Activated effector memory CD4-positive, alpha-beta T cell treated with Interleukin-2 at 50 U/mL for 16 hours (primary cell): ENCODE measurements at places on chromosomes 16 and 17.

- no peak for DNase-seq
Measured at GRCh38 chr16:28064706-28065249, 1.3 kb upstream of the GSG1L start.

GRCh38 chr17:61240851-61241468 is 158.7 kb upstream of the TBX2 start:
- no peak for DNase-seq

- DNase-seq: no peak
Measured at GRCh38 chr16:89052890-89053724, 40.5 kb upstream of the ACSF3 start.

- no peak for DNase-seq
Measured at GRCh38 chr16:56340864-56341365, 84.4 kb downstream of the AMFR start.

- DNase-seq: no peak
Measured at GRCh38 chr16:736936-737481, 3.8 kb downstream of the CIAO3 start.

- no peak for DNase-seq
Measured at GRCh38 chr17:27400991-27401390, 55.3 kb upstream of the KSR1 start.

DNA sequence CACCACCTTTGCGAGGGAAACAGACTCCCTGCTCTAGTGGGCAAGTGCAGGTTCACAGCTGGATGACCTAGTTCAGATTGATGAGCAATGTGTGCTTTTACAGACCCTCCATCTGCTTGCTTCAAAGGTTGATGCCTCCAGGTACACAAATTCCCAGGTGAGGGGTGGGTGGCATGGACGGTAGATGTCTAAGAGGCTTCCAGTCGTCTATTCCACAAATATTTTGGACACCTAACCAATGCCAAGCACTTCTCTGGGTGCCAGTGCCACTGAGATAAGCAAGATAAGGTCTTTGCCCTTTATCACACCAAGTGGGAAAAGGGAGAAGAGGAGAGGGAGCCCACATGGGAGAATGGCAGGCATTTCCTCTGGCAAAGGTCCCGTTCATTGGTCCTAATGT is 316.6 kb upstream of the CDH5 start:
- no peak for DNase-seq

GRCh38 chr16:85994492-85995490 is 95.8 kb downstream of the IRF8 start:
- no peak for DNase-seq

- DNase-seq: no peak
Measured at GRCh38 chr17:76142039-76142584, 1.1 kb upstream of the FOXJ1 start.

DNA sequence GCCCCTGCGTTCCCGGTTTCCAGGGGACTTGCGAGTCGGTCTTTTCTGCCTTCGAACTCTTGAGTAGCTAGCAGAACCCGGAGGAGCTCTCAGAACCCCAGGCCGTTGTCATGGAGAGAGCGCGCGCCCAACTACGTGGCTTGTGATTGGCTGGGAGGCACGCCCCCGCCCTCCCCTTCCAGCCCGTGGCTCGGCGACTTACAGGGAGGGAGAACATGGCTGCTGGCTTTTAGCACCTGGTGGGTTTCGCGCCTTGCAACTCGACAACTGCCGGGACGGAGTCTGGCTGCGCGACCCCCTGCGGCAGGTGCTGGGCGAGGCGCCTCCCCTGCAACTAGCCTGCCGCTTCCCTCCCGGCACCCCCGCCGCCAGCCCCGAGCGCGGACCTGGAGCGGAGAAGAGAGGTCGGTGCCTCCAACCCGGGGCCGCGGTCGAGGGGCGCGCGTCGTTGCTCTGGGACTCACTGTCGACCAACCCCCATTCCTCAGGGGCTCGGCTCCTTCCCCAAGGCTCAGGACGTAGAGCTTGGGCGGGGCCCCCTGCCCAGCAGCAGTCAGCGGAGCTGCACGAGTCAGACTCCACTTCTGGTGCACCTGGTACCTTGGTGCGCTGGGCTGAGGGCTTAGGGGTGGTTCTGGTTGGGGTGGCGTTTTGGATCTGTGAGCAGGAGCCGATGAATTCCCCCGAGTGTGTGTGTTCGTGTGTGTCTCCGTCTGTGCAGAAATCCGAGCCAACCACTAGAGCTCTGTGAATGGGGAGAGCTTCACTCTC is 9.0 kb upstream of the ZFP90 start:
- DNase-seq: peak; percentile 85

DNA sequence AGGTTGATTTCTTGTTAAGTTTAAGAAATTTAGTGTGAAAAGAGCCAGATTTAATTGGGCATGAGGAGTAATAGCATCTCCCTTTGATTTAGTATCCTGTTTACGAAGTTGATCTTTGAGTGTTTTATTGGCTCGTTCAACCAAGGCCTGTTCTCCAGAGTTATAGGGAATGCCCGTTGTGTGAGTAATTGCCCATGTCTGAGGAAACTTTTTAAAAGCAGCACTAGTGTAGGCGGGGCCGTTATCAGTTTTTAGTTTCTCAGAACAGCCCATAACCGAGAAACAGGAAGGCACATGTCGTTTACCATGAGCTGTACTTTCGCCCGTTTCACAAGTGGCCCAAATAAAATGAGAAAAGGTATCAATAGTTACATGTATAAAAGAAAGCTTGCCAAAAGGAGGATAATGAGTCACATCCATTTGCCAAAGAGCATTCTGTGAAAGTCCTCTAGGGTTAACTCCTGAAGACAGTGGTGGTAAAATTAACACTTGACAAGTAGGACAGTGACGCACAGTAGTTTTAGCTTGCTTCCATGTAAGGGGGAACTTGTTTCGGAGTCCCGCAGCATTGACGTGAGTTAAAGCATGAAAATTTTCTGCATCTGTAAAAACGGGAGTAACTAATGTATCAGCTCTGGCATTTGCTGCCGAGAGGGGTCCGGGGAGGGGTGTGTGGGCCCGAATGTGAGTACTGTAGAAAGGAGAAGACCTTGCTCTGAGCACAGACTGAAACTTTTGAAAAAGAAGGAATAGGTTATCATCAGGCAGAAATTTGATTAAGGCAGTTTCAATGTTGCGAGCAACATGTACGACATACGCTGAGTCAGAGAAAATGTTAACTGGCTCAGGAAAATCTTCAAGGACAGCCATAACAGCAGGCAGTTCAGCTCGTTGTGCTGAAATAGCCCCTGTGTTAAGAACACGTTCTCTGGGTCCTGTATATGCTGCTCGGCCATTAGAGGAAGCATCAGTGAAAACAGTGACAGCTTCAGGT is 18.5 kb upstream of the KCTD5 start:
- DNase-seq: no peak

- DNase-seq: no peak
Measured at GRCh38 chr16:85425074-85425662, 188.0 kb upstream of the GSE1 start.

DNA sequence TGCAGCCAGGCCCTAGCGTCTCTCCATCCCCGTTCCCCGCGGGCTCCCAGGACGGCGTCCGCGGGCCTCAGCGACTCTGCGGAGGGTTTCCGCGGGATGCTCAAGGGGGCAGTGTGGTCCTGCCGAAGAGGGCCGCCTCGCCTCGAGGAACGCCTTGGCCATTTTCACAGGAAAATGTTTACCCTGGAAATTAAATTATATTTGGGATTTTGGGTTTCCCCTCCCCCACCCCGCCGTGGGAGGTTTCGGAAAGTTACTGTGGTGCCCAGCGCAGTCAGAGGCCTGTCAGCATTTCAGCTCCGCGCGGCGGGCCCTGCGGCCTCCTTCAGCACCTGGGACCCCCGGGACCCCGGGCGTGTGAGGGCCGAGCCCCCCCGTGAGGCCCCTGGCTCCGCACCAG is 94.5 kb downstream of the PCTP start:
- no peak for DNase-seq

DNA sequence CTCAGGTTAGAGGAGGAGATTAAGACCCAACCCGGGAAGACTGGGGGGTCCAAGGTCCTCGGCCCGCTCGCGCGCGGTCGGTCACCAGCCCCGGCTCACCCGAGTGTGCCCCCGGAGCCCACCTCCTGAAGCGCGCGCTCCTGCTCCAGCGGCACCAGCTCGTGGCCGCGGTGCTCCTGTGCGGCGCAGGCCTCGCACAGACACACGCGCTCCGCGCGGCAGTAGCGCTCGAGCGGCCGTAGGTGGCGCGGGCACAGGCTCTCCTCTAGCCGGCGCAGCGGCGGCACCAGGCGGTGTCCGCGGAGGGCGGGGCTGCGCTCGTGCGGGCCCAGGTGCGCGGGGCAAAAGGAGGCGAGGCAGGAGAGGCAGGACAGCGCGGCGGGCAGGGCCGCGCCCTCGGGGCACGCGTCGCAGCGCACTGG is 618 bp downstream of the TRIM47 start:
- peak; percentile 67 for DNase-seq

DNA sequence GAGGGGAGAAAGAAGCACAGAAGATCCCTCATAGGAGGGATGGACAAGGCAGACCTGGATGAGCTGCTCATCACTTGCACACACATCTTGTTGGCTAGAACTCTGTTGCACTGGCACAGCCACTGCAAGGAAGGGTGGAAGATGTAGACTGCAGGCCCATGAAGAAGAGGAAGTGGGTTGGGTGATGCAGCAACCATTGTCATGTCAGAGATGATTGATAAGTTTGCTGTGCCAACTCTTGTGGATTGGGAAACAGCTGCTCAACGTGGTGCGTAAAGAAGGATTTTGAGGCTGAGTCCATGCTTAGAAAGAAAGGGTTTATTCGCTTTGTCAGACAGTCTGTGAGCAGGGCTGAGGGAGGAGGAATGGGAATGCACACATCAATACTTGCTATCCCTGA is 161.4 kb upstream of the MPHOSPH6 start:
- DNase-seq: no peak

DNA sequence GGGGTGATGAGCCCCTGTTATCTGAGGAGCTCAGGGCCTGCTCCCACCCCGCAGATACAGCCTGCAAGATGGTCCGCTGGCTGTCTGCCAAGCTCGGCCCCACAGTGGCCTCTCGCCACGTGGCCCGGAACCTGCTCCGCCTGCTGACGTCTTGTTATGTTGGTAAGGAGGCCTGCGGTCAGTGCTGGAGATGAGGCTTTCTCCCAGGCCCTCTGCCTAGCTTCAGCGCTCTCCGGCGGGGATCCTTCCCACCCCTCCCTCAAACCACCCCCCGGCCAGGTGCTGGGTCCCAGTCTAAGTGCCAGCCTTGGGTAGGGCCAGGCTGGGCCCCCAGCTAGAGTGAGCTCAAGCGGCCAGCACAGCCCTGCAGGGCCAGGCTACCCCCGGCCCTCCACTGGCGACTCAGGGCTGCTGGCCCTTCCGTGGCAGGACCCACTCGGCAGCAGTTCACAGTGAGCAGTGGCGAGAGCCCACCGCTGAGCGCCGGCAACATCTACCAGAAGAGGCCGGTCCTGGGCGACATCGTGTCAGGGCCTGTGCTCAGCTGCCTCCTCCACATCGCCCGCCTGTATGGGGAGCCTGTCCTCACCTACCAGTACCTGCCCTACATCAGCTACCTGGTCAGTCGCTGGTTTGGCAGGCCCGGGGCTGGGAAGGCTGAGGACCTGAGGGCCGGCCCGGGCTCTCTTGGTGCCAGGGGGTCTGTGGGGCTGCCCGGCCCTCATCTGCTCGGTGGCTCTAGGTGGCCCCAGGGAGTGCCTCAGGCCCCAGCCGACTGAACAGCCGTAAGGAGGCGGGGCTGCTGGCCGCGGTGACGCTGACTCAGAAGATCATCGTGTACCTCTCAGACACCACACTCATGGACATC is 6.1 kb downstream of the WDR81 start:
- DNase-seq: no peak

DNA sequence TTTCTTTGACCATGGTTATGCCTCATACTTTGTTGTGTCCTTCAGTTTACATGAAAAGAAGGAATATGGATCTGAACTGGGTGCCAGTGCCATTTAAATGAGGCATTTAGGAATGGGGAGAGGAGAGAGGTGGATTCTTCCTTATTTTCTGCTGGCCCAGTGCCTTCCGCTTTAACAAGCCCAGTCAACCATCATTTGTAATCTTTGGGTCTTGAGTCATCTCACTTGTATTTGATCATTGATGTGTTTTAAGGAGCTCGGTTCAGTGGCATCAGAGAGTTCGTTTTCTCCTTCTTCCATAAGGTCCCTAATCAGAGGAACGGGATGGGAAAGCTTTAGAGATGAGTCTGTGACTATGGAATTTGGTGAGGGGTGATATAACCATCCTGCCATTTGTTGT is 334.9 kb downstream of the WWOX start:
- DNase-seq: no peak

DNA sequence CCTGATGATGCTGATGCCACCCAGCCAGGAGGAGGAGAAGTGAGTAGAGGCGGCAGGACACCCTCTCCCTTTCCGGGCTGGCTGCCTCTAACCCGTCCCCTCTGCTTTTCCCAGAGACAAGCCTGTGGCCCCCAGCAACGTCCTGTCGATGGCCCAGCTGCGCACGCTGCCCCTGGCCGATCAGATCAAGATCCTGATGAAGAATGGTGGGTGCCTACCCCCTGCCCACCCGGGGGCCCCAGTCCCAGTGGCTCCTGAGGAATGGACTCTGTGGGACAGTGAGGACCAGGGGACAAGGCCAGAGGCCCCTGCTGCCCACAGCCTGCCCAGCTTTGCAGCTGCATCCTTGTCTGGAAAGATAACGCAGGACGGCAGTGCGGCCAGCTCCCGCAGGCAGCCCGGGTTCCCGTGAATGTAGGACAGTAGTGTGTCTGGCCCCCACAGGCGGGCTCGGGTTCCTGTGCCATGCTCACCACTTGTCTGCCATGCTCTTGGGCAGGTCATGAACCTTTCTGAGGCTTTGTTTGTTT is 19.9 kb downstream of the POLR3E start:
- no peak for DNase-seq

DNA sequence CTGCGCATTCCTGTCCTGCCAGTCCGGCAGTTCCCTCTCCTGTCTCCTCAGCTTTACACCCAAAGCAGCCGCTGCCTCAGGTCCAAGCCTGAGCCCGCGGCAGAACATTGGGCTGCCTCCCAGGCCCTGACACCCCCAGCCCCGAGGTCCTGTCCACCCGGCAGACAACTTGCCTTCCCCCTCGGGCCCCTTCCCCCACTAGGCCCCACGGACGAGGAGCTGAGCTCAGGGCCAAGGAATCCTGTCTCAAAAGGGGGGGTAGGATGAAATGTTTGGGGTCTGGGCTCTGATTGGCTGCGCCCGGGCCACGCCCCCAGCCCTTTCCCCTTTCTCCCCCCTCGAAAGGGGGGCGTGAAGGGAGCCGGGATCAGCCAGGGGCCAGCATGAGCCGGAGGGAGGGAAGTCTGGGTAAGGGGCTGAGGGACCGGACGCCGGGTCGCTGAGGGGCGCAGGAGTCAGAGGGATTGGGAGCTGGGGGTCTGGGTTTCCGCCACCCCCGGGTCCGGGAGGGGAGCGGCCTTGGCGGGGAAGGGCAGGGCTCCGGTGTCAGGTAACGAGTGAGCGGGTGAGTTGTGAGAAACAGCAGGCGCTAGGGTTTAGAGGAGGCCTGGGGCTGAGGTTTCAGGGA is at the start of gene CTF1:
Gene CTF1, plus strand, starts transcription at position 354 of the 628 bp plus-strand sequence. Its CDS starts 30 bp downstream, at position 384.
- DNase-seq: no peak

- DNase-seq: no peak
Measured at GRCh38 chr17:77618173-77618572, 340.3 kb upstream of the TNRC6C start.
